Astrocyte (in vitro differentiated cells and primary cell): ENCODE measurements at places on chromosomes 11 and 22. TPM values are rescaled to one million over a fixed set of nuclear protein-coding genes. Genes with fewer than 3 reads are reported as not detected.

- peaks cover 33% of the 10 kb centered on the region for H3K4me1 ChIP-seq
- no peak overlapping the region for H3K4me3 ChIP-seq
- H3K27ac ChIP-seq: no peak overlapping the region
- no peaks in the 10 kb centered on the region for H3K27me3 ChIP-seq
- DNase-seq: no peak
- H3K36me3 ChIP-seq: no peaks in the 10 kb centered on the region
These were observed 89.3 kb downstream of the NAT10 start for GRCh38 chr11:34194576-34195335.

- H3K4me1 ChIP-seq: no peaks in the 10 kb centered on the region
- no peaks in the 10 kb centered on the region for H3K27me3 ChIP-seq
- H3K36me3 ChIP-seq: no peaks in the 10 kb centered on the region
- H3K4me3 ChIP-seq: no peak overlapping the region
These were observed 7.0 kb downstream of the SERHL2 start for GRCh38 chr22:42560781-42561180.

- H3K27ac ChIP-seq: no peak overlapping the region
- H3K36me3 ChIP-seq: no peaks in the 10 kb centered on the region
- H3K4me3 ChIP-seq: no peak overlapping the region
- H3K27me3 ChIP-seq: no peaks in the 10 kb centered on the region
- DNase-seq: no peak
These were observed 389.7 kb downstream of the NXPE2 start for GRCh38 chr11:115067900-115068530.

DNA sequence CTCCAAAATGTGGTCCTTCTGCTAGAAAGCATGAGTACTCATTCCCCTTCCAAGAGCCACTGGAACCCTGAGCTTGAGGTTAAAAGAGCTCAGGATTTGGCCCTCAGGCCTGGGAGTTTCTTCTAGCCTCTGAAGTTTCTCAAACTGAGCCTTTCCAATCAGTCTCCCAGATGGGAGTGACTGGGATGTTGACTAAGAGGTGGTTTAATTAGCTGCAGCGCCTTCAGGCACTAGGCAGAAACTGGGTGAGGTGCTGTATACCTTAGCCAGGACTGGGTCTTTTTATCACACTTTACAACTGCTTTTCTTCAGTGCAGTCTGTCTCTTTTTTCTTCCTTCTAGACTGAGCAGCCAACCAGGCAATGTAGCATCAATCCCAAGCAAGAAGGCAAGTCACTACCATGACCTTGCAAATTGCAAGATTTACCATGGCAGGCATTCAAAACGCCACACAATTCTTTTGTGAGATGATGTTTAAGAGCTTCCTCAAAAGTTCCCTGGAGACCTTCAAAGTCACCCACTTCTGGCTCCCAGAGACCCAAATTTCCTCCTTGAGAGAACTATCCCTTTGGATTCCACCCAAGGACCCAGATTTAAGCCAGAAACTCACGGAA is 93.0 kb downstream of the SLC1A2 start:
- no peaks in the 10 kb centered on the region for H3K27me3 ChIP-seq
- peaks cover 17% of the 10 kb centered on the region for H3K4me1 ChIP-seq
- no peak overlapping the region for H3K4me3 ChIP-seq

The TREH gene
- total RNA-seq: not detected in 2 replicates

The PGR gene
- 0.17 and 0.18 TPM in 2 replicates for total RNA-seq
